ENCODE measurements at places on chromosomes 11 and 22.

DNA sequence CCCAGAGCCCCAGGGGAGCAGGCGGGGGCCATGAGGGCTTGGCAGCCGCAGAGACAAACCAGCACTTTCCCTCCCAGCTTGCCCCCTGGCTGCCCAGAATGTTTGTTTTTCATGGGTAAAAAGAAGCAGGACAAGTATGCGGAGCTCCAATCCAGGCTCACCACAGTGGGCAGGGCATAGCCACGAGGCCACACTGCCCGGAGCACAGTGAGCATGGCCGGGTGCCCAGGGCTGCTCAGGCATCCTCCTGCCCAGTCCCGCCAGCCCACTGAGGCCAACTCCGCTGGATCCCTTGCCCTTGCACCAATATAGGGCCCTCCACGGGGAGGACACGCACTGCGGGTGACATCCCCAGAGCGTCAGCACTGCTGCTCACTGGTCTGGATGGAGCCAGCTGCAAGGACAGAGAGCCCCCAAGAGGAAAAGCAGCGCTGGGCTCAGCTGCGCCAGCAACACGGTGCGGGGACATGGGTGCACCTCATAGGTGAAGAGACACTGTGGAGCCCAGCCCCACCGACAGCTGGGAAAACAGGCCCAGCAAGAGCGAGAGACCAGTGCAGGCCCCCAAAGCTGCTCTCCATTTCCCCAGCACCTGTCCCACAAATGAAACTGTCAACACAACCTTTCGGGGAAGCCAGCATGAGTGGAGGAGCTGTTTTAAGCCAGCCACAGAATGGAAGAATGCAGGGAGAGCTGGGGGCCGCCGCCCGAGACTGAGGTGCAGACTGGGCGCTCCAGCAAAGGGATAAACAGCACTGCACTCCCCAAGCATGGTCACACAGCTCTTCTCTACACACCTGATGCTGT, 24.8 kb downstream of the ARVCF start:
- DNase-seq, result no peak

- no peak for DNase-seq
Measured at GRCh38 chr22:38704654-38705234, 1.0 kb upstream of the GTPBP1 start.

DNA sequence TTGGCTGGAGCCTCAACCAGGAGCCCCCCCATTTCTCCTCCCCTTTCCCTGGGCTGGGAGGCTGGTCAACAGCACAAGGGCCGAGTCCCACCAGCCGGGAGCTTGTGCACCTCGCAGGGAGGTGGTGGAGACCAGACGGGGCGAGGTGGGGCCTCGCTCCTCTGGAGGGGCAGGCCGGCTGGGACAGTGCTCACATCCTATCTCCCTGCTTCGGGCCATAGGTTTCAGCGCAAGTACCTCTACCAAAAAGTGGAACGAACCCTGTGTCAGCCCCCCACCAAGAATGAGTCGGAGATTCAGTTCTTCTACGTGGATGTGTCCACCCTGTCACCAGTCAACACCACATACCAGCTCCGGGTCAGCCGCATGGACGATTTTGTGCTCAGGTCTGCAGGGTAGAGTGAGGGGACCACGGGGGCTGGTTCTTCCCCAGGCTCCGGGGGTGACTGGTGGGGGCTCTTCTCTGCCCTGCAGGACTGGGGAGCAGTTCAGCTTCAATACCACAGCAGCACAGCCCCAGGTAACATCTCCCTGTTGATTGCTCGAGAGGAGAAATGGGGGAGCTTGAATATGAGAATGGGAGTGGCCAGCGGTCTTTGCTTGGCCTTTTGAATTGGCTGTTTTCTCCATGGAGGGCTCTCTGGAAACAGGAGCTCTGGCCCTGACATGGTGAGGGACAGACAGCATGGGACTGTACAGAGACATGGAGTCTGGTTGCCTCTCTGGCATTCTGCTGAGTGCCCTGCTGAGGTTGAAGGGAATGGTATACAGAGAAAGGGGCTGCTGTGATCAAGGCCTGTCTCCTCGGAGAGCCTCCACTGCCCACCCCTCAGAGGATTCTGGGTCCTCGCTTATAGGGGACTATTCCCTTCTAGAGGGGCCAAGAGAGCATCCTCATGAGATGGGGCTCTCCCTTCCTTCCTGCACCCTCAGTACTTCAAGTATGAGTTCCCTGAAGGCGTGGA, 3.3 kb downstream of the SIDT2 start:
- DNase-seq, result no peak

- no peak for DNase-seq
Measured at GRCh38 chr11:119729581-119729927, 554 bp upstream of the NECTIN1 start.

- DNase-seq, result no peak
Measured at GRCh38 chr11:2587976-2588748, 111.6 kb downstream of the KCNQ1OT1 start.

GRCh38 chr11:118067006-118067405, 9.9 kb upstream of the TMPRSS4 start:
- no peak for DNase-seq

- no peak for DNase-seq
Measured at GRCh38 chr22:46129390-46130041, 20.8 kb upstream of the PPARA start.

Data from stimulated activated CD4-positive, alpha-beta T cell treated with anti-CD3 and anti-CD28 coated beads, Interleukin-1b, Interleukin-23, amount 100 ng/mL, for 24 hours (primary cell).